GM19239 (cell line): ENCODE measurements at places on chromosomes 11 and 22.

- DNase-seq = no peak
Measured at GRCh38 chr11:14001597-14001996, 39.1 kb downstream of the SPON1 start.

- DNase-seq = no peak
Measured at GRCh38 chr11:119323532-119324033, 6.7 kb upstream of the MCAM start.

GRCh38 chr11:134229126-134229790 is 4.8 kb downstream of the VPS26B start:
- no peak for DNase-seq

GRCh38 chr22:27137871-27138337 is 480.5 kb downstream of the MIAT start:
- DNase-seq = no peak

- DNase-seq = no peak
Measured at GRCh38 chr11:86495351-86495750, 120.7 kb downstream of the CCDC81 start.

- DNase-seq = no peak
Measured at GRCh38 chr11:134401825-134402809, 9.9 kb downstream of the B3GAT1 start.

- DNase-seq = peak; percentile 61
Measured at GRCh38 chr22:31292236-31292989, at the start of gene PIK3IP1. PIK3IP1 (minus strand) TSS chr22:31292488; CDS start chr22:31292344, 144 bp downstream.

GRCh38 chr11:77147668-77148321 is 19.7 kb downstream of the MYO7A start:
- DNase-seq = no peak

- DNase-seq = no peak
Measured at GRCh38 chr11:10645212-10645795, 48.3 kb downstream of the IRAG1 start.

- DNase-seq = no peak
Measured at GRCh38 chr11:107702723-107703122, 9.1 kb downstream of the SLN start.

- no peak for DNase-seq
Measured at GRCh38 chr22:20430720-20431510, 6.7 kb downstream of the SCARF2 start.

DNA sequence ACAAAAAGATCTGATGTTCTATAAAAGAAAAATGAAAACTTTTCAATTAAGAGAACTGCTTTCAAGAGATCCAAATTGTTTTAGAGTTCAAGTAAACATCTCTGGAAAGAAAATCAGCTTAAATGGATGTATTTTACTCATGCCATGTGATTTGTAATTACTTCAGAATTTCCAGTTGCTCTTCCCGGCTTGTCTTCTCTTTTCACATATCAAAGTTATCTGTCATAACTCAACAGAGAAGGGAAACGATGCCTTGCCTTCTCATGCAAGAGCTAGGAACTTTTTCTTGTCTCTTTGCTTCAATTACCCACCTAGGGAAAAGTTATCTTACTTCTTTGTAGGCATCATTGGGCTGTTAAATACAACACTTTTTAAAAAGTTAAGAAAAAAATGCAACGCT is 255.2 kb upstream of the POU2AF2 start:
- no peak for DNase-seq

- DNase-seq = no peak
Measured at GRCh38 chr11:58963551-58964104, 24.3 kb downstream of the GLYATL1 start.

DNA sequence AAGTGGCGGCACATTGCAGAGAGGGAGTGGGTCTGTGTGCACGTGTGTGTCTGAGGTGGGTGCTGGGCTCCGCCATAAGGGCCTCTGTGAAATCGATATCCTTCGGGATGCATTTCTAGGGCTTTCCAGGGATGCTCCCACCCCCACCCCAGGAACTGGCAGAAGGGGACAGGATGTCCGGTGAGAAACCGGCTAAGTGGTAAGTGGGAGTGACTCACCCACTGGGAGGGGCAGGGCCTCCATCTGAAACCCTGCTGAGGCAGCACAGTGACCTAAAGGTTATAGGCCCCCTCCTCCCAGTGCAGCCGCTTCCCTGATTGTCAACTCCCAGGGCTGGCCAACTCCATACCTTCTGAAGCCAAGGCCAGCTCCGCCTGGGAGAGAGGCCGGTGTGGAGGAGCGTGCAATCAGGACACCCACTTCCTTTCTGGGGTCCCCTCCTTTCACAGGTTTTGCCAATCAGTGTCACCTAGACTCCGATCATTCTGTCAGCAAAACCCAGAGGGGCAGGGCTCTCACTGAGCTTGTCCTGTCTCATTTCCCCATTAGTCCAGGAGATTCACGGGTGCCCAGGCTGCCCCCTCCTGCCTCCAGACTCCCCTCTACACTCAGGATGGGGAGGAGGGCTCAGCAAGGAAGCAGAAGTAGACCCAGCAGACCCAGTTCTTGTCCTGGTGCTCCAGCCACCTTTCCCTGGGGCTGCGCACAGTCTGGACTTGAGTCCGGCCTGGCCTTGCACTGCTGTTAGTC is 44.5 kb downstream of the NECTIN1 start:
- DNase-seq = no peak

DNA sequence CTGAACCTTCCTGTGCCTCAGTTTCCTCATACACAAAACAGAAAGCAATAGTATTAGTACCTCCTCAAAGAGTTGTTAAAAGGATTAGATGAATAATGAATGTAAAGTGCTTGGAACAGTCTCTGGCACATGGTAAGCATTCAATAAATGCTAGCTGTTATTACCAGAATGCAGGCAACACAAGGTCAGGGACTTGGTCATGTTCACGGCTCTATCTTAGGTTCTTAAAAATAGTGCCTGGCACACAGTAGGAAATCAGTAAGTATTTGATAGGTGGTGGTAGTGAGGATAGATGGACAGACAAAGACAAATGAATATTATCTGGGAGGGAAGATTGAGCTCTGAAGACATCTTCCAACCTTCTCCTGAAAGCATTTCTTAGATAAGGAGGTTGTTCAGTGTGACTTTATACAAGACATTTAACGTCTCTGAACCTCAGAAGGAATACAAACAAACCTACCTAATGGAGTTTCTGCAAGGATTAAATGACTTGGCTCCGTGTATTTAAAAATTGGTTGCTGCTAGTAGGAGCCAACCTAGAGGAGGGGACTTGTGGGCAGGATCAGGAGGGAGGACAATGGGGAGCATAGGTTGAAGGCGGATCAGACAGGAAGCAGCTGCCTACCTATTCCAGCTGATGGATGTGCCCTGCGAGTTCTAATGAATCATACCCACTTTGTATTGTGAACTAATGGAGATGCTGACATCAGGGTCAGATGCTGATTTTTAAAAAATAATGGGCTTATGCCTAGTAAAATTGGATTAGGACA is 94.1 kb downstream of the DBX1 start:
- DNase-seq = no peak

- no peak for DNase-seq
Measured at GRCh38 chr11:102868339-102868738, 6.4 kb downstream of the MMP12 start.

- DNase-seq = peak; percentile 44
Measured at GRCh38 chr11:71580057-71581003, 2.3 kb downstream of the KRTAP5-11 start.

DNA sequence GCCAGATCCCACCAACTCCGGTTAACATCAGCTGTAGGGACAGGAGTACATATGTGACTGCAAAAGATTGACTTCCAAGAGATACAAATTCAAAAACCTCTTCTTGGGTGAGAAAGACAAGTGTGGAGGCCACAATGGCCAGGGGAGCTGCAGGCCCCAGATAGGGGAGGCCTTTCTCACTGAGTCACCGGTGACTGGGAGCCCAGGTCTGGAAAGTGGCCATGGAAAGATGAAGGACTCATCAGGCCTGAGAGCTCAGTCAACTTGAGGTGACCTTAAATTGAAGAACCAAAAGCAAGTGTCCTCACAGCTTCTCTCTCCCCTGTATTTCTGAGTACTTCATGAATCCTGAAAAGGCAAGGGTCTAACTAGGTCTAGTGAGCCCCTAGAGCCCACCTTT is 90.4 kb upstream of the CLPB start:
- no peak for DNase-seq

GRCh38 chr11:82927264-82927880 is 25.8 kb downstream of the DDIAS start:
- peak; percentile 20 for DNase-seq

DNA sequence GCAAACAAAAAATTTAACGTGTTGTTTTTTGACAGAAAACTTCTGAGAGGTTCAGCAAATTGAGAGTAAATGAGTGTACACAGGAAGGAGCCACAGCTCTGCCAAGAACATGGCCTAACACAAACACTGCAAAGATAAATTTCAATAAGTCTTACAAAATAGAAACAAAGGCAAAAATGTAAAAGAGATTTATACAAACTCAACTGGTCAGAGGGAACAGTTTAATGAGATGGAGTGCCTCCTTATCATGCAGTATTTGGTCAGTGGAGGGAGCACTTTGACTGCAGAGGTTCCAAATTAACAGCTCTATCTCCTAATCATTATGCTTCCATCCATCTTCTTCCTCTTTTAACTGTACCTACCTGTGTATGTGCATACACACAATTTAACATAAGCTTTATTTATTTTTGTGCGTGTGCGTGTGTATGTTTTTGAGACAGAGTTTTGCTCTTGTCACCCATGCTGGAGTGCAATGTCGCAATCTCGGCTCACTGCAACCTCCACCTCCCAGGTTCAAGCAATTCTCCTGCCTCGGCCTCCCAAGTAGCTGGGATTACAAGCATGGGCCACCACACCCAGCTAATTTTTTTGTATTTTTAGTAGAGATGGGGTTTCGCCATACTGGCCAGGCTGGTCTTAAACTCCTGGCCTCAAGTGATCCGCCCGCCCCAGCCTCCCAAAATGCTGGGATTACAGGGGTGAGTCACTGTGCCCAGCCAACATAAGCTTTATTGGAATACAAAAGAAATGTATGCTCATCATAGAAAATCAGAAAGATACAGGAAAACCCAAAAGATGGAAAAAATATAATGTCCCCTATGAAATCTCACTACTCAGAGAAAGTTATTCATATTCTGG is 111.9 kb downstream of the MRTFA start:
- no peak for DNase-seq

- DNase-seq = peak; percentile 36
Measured at GRCh38 chr22:22593964-22594656, 35.0 kb upstream of the PRAME start.

DNA sequence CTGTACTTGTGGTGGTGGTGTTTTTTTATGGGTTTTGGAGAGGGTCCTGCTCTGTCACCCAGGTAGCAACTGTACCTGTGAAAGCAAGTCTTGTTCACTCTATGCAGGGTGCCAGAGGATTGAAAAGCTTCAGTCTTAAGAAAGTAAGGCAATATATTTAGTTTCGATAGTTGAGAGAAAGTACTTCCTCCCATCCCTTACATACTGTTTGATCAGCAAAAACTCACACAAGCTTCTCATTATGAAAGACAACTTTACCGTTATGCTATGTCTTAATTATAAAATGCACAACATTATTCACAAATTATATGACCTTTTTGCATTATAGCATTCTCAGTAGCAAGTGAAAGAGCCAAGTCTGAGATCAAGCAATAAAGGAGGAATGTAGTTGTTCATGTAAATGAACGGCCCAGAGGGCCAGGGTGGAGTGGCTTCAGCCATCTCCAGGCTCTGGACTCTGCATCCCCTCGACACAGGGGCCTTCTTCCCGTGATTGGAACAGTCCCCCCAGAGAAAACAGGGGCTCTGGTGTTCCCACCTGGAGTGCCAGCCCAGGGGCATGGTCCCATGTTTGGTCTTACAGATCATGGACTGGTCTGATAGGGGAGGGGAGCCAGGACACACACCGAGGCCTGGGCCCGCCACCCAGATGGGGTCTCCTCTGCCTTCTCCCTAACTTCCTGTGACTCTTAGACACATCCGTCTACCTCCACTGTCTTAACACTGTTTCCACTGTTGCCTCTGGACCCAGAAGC is 38.7 kb upstream of the CTTN start:
- no peak for DNase-seq

DNA sequence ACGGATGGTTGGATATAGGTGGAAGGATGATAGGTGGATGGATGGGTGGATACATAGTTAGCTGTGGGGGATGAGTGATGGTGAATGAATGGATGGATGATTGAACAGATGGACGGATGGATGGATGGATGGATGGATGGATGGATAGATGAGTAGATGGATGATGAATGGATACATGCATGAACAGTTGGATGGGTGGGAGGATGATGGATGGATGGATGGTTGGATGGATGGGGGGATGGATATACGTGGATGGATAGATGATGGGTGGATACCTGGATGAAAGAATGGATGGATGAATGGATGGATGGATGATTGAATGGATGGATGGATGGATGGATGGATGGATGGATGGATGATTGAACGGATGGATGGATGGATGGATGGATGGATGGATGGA is 68.4 kb upstream of the PRR5 start:
- DNase-seq = no peak

- no peak for DNase-seq
Measured at GRCh38 chr11:66685276-66686099, 7.8 kb upstream of the RBM4B start.

- no peak for DNase-seq
Measured at GRCh38 chr22:36352803-36353507, 34.8 kb downstream of the MYH9 start.

GRCh38 chr11:103970701-103971249 is 65.7 kb upstream of the DDI1 start:
- DNase-seq = no peak

DNA sequence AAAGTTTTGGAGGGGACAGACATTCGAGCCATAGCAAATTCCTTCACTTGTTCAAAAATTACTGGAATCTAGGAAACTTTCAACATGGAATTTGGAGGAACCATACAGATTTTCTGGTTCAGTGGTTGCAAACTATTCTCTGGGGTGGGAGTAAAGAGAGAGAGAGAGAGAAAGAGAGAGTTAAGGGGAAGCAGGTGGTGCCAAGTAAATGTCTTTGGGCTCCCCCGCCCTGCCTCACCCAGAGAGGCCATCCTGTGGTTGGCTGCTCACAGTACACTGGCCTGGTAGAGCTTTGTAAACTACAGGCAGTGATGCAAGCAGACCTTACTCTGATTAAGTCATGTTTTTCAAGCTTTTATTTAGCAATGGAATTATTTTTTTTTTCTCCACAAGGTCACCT is 82.6 kb downstream of the ADAMTS15 start:
- no peak for DNase-seq

DNA sequence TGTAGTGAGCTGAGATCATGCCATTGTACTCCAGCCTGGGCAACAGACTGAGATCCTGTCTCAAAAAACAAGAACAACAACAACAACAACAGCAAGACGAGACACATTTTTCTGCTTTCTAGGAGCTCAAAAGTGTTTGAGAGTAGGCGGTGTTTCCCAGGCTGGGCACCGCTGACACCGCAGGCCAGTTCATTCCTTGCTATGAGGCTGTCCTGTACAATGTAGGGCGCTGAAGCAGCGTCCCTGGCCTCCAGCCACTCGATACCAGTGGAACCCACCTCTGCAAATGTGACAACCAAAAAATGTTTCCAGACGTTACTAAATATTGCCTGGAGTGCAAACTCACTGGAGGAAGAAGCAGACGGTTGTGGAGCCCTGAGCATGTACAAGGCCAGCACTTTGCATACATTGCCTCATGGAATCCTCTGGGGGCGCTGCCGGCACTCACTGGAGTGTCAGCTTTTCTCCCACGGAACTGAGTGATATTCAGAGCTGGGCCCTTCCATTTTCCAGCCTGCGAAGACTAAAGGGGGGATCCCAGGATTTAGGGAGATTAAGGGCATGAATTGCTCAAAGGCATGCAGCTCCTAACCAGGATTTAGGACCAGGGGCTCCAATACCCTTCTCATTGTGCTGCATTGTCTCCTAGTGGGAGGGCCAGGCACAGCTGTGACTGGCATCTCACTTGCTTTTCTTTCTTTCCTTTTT is 5.8 kb upstream of the MIEF1 start:
- no peak for DNase-seq
